Karpas-422 (cell line): ENCODE measurements at places on chromosomes 2 and 18.

DNA sequence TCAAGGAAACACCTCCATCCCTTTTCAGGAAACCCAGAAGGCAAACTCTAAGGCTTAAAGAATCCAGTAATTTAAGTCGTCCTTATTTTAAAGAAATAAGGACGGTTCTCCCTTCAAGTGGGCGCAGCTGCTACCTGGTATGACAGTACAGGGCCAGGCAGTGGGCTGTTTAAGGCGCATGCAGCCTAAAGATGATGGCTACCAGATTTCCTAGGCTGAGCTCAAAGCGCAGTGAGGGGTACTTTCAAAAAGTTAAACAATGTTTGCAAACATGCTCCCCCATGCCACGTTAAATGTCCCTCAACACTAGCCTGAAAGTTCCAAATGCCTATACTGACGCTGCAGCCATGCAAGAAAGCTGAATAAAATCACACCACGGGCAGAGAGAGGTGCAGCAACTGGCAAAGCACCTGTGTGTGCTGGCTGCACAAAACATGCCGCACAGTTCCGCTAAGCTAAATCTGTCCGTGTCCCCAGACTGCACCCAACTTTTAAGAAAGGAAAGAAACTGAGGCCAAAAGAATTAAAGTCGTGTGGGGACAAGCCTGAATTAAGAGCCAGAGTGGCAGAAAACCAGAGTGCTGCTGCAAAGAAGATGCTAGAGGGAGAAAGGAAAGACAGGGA lies 583 bp downstream of the HIBCH start:
- DNase-seq = peak; percentile 77

GRCh38 chr18:62389761-62390481 lies 64.8 kb downstream of the TNFRSF11A start:
- DNase-seq = no peak

GRCh38 chr2:10498525-10499274 lies 50.6 kb upstream of the ODC1 start:
- DNase-seq = no peak

GRCh38 chr2:178819147-178819875 lies 12.1 kb upstream of the TTN start:
- DNase-seq = peak; percentile 23

DNA sequence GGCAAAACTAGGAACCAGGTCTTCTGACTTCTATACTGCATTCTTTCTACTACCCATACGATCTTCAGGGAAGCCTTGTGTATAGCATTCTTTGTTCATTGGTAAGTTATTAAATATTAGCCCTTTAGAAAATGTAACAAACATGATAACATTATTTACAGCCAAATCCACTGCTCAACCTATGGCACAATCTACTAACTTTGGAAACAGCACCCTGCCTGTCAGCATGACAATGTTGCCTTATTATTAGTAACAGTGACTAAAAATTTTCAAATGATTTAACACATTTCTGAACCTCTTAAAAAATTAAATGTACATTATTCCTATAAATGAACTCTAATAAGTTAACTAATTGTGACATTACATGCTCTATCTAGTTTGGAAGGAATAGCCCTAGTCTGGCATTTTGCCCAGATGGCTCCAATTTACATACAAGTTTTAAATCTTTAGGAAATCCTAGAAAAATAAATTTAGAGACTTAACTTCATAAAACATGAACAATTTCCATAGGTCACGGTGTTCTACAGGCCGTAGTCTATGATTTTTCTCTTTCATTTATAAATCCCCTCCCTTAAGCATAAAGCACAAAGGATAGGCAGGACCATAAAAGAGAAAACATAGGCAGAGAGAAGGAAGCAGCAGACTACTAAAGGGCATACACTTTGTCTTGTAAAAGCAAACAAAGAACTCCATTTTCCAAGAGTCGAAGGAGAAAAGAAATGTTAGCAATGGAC lies 33.7 kb downstream of the YES1 start:
- DNase-seq = no peak

DNA sequence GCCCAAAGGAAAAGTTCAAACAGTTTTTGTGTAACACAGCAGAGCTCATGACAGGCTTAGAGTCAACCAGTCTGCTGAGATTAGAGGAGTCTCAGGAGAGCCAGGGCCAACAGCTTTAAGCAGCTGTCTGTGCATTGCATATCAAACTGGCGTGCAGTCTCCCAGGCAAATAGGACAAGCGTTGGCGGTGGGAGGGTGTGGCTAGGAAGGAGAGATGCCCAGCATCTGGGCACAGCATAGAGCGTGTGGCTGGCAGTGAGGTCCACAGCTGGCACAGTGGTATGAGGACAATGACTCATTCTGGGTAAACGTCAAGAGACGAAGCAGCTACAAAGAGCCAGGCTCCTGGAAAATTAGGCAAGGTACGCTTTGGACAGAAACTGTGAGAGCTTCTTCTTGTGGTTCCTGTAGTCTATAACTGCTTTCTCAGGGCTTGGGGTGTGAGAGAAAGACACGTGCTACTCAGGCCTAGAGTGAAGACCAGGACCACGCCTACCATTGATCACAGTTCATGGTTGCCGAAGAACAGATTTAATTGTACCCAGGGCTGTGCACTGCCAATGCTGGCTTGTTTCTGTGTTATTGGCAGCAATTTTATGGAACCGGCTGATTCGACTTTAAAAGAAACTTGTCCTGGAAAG lies 14.8 kb downstream of the ZAP70 start:
- no peak for DNase-seq

DNA sequence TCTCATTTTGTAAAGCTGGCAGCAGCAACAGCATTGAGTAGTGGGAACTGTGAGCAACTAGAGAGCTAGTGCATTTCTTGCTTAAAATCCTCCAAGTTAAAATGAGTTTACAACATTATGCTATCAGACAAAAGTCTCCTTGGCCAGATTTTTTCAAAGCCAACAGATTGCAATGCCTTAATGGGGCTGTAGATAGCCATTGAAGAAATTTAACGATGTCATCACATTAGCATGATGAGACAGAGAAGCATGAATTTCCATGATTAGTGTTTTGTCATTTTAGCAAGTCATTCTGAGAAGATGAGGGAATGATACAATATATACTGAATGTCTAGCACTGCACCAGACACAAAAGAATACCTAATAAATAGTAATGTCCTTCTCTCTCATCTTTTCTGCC lies 307.5 kb upstream of the REG3G start:
- no peak for DNase-seq

DNA sequence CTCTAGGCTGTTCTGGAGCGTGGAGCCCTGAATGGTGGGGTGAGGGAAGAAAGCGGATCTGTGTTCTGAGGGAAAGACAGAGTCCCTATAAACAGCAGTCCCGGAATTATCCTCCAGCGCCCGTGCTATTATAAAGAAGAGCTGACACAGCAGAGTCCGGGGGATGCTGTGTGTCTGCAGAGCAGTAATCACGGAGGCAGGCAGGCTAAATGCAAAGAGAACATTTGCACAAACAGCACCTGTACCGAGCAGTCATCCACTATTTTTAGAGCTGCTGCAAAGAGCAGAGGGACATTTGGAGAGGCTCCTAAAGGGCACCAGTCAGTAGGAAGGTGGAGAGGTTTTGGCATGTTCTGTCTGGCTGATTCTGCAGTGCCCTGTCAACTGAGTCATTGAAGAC lies 293.8 kb upstream of the SLC14A2 start:
- DNase-seq = peak; percentile 68

- no peak for DNase-seq
Observed at GRCh38 chr2:122366427-122366826, 611.0 kb downstream of the TSN start.

DNA sequence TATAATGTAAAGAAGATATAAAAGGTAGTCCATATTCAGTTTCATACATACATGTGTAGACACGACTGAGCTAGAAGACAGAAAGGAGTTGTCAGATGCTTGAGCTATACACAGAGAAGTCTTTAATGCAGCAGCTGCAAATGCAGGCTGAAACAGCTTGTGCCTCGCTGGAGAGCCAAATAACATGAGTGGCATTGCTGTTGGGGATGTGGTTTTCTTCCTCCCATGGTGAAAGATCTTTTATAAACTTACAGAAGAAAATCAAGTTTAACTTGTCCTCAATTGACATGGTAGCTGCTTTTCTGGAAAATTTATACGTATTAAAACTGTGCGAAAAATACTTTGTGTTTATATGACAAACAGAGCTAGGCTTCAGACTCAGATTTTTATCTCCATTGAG lies 16.4 kb upstream of the IL1R1 start:
- no peak for DNase-seq

DNA sequence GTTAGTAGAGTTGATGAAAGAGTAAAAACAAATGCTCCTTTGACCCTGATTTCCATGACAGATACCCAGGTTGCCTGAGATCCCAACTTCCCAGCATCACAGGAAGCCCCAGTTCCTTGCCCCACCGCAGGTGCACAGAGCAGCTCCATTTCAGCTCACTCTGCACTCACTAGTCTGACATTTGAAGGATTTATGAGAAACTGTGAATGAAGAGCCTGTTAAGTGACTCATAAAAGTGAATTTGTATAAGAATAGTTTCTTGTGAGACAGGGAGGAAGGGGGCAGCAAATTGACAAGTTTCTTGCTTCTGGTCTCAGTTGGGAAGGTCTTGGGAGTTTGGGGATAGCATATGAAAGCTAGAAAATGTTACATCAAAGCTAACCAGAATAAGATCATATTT lies 248.7 kb upstream of the ATP5MC3 start:
- DNase-seq = no peak

GRCh38 chr2:7429733-7430132 lies 512.5 kb downstream of the RNF144A start:
- no peak for DNase-seq

DNA sequence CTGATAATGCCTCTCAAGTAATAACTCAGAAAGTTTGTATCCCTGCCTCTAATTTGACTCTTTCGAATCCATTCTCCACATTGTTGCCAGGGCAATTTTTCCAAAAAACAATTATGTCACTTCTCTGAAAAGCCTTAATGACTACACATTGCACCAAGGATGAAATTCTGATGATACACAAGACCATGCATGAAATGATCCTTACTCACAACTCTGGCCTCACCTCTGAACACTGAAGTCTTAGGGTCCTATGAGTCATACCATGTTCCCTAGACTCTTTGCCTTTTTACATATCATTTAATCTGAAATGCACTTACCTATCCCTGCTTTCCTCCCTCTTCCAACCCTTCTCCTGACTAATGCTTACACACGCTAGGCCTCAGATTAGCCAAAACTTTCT lies 51.0 kb downstream of the WDPCP start:
- no peak for DNase-seq

GRCh38 chr2:4077017-4077416 lies 373.6 kb downstream of the DCDC2C start:
- DNase-seq = no peak

DNA sequence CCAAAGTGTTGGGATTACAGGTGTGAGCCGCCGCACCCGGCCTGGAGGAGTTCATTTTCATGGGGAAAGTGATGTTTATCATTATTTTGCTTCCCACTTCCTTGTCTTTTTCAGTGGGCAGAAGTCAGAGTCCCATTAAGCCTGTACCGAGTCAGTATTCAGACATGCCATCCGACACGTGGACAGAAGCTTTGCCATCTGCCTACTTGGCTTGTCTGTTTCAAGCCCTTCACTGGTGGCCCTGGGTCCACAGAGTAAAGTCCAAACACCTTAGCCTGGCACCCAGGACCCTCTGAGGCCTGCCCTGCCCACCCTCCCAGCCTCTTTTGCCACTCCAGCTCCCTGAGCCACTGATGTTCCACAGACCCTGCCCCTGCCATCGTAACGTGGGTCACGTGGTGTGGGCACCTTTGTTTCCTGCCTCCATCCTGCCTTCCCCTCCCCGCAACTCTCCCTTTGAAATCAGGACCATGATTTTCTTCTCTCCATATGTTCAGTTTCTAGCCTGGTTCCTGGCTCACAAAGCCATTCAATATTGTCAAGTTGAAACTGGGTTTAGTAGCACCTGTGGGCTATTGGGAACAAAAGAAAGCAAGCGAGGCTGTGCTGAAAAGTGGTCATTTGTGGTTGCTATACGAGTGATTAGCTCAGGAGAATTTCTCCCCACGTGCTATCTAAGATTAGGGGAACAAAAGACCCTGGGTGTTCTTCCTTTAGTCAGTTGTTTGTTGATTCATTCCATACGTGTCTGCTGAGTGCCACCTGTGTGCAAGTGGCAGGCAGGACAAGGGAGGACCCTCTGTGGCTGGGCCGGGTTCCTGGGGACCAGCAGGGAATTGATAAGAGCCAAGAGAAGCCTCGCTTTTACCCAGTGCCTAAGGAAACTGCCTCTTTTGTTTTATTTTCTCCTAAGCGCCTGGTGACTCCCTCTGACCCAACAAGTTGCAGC lies 5.1 kb upstream of the ODC1 start:
- DNase-seq = no peak

DNA sequence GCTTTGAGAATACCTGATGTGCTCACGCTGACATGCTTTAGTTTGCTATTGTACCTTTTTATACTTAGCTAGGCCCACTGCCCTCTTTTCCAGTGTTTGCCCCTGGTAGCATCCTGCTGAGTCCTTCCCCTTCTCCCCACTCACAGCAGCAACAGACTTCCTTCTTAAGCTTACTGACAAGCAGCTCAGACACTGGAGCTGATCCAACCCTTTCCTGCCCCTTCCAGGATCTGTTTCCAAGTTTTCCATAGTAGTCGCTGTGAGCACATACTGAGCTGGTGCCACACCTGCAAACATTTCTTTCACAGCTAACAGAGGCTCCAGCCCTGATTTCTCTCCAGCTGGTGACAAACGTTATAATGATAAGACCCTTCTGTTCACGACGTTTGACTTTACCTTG lies 991.4 kb upstream of the CELF4 start:
- no peak for DNase-seq

DNA sequence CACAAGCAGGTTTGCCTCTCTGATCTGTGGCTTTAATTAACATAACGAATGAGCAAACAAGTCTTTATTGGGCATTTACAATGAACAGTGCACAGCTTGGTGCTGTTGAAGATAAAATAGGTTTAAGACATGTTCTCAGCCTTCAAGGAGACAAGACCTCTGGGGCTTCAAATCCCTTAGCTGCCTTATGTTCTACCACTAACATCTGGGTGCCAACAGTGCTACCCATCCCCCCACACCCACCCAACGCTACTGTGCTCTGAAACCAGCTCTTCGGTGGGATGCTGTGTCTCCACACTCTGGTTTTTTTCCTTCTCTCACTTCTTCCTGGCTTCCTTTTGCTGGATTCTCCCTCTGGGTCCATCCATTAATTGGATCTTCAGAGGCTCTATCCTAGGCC lies 14.1 kb upstream of the B3GNT2 start:
- no peak for DNase-seq

- DNase-seq = no peak
Observed at GRCh38 chr18:10116574-10116973, 202.8 kb downstream of the VAPA start.

- DNase-seq = peak; percentile 85
Observed at GRCh38 chr18:48663931-48664847, 125.4 kb downstream of the CTIF start.

DNA sequence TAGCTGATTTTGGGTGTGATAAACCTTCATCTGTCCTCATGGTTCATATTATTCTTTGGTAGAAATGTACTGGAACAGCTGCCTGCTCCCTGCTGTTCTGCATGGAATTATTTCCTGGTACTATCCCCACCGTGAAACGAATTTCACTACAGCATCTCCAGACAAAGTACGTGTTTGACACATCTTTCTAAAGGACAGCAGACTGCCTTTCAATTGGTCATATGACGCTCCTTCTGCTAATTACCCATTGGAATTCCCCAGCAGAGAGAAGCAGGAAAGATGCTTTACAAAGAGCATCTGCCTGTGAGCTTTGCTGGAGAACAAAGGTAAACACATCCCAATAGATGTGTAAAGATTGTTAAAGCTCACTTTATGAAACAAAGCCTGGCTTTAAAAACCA lies 4.4 kb upstream of the RFX8 start:
- DNase-seq = no peak
